MG63 (cell line): ENCODE measurements at places on chromosomes 3 and 15.

DNA sequence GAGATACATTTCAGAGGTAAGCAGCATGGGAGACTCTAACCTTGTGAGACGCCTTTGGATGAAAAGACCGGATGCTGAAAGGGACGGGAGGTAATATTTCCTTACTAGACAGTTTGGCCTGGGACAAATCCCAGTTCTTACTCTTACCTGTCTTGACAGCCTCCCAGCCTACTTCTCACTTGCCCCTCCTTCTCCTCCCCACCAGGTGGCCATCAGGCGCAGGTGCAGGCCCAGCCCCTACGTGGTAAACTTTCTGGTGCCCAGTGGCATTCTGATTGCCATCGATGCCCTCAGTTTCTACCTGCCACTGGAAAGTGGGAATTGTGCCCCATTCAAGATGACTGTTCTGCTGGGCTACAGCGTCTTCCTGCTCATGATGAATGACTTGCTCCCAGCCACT, 6.3 kb downstream of the HTR3D start:
- no peak for DNase-seq

DNA sequence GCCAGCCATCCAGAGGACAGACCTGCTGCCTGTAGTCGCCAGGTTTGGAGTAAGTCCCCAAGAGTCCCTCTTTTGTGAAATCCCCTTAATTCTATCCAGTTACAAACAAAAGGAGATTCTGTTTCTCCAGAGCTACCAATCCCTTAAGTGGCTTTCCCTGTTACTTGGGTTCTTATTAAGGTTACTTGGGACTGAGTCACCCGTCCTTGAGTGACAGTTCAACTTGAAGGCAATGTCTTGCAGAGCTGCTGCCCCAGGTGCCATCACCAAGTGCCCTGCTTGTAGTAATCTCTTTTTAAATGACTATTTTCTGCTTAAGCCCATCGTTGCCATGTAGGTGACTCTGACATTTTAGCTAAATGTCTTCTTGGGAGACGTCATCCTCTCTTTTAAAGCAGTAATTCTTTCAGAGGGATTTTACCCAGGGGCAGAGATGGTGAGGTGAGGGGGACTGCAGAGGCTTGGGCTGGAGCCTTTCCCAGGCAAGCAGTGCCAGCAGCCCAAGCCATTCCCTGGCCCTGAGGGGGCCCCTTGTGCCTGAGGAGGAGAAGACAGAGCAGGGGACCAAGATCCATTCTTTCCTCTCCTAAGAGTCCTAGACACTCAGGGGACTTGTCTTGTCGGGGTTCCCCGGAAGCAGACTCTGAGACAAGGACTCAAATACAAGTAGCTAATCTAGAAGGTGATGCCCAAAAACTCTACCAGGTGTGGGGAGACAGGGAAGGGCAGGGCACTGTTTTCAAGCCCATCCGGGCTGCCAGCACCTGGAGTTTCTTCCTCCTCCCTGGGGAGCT, 253.7 kb downstream of the PLCL2 start:
- DNase-seq: no peak

DNA sequence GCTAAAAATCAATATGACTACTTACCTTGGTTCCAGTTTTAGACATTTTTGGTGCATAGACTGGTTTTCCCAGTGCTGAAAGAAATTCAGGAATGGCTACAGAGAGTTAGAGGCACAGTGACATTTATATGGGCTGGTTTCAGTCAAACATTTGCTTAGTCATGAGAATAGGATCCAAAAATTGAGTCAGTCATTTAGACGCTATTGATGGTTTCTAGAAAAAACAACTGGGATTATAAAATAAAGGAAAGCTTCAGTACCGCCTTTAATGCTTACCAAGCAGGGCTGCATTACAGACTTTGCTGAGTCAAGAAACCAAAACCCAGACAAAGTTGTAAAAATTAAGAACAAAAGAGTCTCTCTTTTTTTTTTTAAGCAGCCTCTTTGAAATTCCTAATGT, at the start of gene CRYGS:
TSS of gene CRYGS (minus strand) at position 100 of the 400 bp plus-strand sequence. CDS start at position 46, 54 bp downstream.
- no peak for DNase-seq

DNA sequence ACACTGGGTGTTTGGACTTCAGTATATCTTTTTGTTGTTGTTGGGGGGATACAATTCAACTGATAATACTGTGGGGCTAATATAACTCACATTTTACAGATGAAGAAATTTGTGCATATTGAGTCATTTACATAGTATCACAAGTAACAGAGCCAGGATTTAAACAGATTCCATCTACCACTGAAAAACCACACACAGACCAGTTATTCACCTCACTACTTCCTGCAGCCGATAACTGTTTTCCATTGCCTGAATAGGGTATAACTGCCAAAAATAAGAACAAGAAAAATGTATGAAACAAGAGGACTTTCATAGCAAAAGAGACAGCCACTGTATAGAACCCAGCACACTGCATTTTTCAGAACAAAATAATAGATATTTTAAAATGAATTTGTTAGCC, 215.8 kb upstream of the CNTN6 start:
- DNase-seq: no peak

GRCh38 chr15:33159726-33160453, 34.6 kb downstream of the FMN1 start:
- DNase-seq: no peak

- no peak for DNase-seq
These were observed 77.5 kb downstream of the THSD4 start for GRCh38 chr15:71192816-71193215.

GRCh38 chr3:169945313-169945712, 21.3 kb upstream of the SEC62 start:
- DNase-seq: no peak

DNA sequence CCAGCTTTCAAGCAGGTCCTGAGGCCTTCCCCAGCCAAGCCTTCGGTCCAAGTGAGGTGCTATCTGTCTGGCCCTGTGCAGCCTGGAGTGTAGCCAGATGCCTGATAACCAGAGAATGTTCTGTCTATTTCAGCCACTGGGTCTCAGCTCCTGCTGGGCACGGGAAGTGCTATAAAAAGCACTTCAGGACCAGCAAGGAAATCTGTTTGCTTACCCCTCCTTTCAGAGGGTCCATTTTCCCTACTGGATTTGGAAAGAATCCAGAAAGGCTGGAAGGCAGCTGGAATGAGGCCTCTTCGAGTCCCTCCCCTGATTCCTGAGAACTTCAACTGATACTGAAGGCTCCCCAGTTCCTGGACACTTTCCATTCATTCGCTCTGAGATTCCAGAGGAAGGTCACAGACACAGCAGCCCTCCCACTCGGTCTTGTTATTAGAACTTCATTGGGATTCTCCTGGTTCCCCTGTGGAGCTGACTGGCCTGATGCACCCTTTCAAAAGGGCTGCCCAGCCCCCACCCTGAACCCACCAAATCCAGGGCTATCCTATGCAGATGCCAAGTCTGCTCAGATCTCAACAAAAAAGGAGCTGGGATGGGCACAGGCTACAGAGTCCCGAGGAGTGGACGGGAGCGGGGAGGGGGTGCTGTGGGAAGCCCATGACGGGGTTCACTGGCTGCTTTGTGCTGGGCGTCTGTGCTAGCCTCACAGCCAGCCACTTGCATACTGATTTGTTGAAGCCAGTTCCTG, 70.4 kb downstream of the UMPS start:
- no peak for DNase-seq

- peak; percentile 3 for DNase-seq
These were observed 1.1 kb downstream of the KCNH8 start for GRCh38 chr3:19149368-19149767.

- no peak for DNase-seq
These were observed 12.2 kb upstream of the POLR2M start for GRCh38 chr15:57694279-57694678.

GRCh38 chr3:71243229-71243628, 340.3 kb downstream of the FOXP1 start:
- no peak for DNase-seq

DNA sequence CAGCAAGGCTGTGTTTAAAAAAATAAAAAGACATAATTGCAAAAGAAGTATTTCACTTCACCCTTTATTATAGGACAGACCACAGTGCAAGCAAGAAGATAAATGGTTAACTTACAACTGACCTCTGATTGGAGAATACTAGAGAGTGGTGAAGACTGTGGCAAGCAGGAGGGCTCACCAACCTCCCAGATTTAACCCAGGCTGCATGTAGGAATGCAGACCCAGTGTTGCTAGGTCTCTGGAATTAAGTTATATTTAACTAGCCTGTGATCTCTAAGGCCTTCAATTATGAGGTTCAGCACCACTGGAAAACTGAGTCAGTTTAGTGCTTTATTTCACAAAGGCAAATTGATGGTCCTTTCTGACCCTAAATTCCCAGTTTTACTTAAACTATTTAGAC, 436.6 kb downstream of the LPP start:
- no peak for DNase-seq

GRCh38 chr3:156010829-156011228, 109.5 kb upstream of the KCNAB1 start:
- no peak for DNase-seq
